ENCODE measurements at places on chromosomes 13 and 19. TPM values are rescaled to one million over a fixed set of nuclear protein-coding genes. Genes with fewer than 3 reads are reported as not detected.

The PSG11 gene
- 0.25 TPM for polyA plus RNA-seq

The TDRD12 gene
- polyA plus RNA-seq: not detected

The FOXO1 gene
- 1.4 TPM for polyA plus RNA-seq

The ZNF524 gene
- 2.6 TPM for polyA plus RNA-seq

The ZNF724 gene
- polyA plus RNA-seq: 4.2 TPM

The FAM216B gene
- not detected for polyA plus RNA-seq

The TUBB4A gene
- not detected for polyA plus RNA-seq

The LHFPL6 gene
- polyA plus RNA-seq: 52.9 TPM

The PRR36 gene
- not detected for polyA plus RNA-seq

- DNase-seq: peak; percentile 71
These were observed 6.7 kb upstream of the ZNF761 start for GRCh38 chr19:53424968-53425597.

DNA sequence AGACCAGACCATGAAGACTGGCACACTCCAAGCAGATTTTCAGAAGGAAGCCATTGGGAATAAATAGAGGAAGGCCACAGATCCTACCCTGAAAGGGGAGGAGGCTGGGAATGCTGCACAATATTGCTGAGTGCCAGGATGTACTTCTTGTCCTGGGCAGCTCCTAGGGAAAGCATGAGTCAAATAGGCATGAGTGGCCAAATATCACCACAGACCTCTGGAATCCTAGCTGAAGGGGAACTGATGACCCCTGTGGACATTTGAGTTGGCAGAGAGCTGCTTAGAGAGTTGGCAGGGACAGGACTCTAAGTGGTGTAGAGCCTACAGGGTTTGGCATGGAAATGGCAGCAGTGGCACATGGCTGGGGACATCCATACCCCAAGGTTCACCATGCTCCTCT lies 234.3 kb upstream of the TRPC4 start:
- DNase-seq: no peak

DNA sequence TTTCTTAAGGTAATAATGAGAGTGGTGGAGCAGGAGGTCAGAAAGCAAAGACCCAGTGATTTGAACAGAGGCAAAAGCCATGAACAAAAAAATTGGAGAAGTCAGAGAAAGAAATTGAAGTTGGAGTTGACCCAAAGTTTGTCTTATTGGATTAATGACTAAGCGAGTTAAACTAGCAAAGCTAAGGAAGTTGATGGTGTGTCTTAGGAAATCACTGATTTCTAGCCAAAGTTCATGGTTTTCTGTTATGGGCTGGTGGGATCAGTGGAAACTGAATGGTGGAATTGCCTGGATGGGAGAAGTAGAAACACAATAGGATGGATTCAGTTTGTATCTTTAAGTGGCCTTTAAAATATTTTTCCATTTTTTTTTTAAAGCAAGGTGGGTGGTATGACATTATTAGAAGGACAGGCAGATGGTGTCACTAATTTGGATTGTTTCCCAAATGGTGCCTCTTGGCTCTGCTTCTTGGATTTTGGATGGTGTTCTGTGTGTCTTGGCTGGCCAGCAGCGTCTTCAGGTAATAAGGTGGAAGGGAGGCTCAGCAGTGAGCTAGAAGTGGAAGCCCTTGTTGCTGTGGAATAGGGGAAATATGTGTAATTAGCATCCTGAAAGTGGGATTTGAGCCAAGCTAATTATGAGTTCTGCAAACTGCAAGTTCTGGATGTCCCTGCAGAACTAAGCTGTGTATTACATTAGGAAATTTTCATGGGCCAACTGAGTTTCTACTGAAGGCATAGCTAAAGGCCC lies 302.9 kb downstream of the LMO7 start:
- DNase-seq: peak; percentile 3

DNA sequence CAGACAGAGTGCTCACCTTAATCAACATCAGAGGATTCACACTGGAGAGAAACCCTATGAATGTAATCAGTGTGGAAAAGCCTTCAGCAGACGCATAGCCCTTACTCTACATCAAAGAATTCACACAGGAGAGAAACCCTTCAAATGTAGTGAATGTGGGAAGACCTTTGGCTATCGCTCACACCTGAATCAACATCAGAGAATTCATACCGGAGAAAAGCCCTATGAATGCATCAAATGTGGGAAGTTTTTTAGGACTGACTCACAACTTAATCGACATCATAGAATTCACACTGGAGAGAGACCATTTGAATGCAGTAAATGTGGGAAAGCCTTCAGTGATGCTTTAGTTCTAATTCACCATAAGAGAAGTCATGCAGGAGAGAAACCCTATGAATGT lies 18.3 kb downstream of the ZNF527 start:
- no peak for DNase-seq

- DNase-seq: peak; percentile 19
These were observed 4.9 kb downstream of the GSX1 start for GRCh38 chr13:27797228-27797624.

DNA sequence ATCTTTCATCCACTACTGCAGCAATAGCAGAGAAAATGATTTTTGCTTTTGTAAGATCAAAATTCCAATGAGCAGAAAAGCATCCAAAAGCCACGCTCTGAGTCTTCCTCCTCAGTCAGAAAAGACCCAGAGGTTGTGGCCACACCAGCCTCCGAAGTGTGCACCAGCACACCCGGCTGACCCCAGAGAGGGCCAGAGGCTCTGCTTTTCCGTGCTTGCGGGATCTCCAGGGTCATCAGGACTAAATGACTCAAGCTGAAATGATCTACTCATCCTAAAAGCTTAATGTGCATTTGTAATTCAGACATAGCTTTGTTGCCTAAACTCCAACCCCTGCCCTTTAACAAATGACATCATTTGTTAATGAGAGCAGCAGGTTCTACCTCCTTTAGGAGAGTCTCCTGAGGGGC lies 16.5 kb downstream of the RXFP2 start:
- peak; percentile 57 for DNase-seq

DNA sequence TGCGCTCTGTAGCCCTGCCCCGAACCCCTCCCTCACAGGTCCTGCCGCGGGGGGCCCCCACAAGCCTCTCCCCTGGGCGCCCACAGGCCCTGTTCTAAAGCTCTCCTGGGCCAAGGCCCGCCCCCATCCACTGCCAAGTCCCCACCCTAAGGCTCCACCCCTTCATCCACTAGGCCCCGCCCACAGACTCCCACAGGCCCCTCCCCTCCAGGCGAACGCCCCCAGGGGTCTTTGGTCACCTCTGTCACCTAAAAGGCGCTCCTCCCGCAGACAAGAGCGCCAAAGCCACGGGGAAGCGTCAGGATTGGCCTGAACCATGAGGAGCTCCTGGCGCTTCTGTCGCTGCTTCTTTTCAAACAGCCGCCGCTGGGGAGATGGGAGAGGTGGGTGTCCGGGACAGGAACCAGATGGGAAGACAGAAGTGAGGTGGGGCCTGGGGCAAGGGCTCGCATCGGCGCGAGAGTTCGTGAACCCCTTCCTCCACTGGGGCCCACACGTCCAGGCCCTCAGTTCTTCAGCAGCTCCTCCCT lies 2.3 kb downstream of the TULP2 start:
- peak; percentile 58 for DNase-seq

GRCh38 chr19:18995804-18996241 lies 37.5 kb downstream of the SUGP2 start:
- DNase-seq: peak; percentile 94

DNA sequence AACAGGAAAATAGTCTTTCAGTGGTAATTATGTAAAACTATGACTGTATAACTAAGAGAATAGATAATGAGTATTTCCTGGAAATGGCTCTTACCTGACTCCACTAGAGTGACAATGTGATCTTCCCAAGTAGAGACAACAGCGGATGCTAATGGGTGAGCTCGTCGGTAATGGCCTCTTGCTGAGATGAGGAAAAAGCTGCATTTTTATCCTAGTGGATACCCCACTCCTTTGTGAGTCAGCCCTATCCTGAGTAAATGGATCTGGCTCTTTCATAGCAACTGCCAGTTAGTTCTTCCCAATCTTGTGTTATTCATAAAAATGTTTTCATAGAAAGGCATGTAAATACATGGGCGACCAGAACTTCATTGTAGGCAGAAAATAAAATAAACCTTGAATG lies 299.5 kb downstream of the NALCN start:
- no peak for DNase-seq

DNA sequence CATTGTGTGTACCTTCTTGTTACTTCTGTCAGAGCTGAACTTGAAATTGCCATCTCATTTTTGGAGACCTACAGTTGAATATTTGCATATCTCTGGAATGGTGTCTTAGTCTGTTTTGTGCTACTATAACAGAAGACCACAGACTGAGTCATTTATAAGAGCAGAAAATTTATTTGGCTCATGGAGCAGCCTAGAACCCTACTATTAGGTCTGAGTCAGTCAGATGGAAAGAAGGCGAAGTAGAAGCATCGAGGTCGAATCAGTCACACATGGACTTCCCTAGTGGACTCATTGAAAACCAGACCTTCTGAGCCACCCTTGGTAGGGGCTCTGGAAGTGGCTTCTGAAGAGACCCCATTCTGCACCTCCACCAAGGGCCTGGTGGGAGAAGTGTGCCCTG lies 33.9 kb upstream of the TPT1 start:
- peak; percentile 54 for DNase-seq

- peak; percentile 33 for DNase-seq
These were observed 50.0 kb downstream of the PIN1 start for GRCh38 chr19:9885077-9885552.

DNA sequence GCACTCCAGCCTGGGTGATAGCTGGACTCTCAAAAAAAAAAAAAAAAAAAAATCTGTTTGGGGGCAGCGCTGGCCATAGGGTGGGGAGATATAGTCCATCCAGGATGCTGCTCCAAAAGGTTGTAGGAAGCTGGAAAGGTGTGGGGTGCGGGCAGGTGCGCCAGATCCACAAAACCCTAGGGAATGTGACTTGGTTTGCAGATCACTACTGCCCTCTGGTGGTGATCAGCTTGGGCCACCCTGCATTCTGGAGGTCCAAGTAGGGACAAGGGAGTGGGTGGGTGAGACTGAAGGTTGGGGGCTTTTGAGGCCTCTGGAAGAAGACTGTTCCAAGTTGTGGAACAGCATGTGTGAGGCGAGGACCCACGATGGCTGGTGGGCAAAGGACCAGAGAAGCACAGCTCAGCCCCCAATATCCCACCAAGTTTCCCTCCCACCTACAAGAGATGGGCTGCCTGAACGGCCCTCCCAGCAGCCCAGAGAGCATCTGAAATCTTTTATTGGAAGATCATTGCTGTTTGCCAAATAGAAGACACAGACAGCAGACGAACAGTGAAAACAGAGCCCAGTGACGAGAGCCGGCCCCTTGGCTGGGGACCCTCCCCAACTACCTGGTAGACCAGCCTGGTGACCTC lies 10.4 kb upstream of the TYK2 start:
- DNase-seq: peak; percentile 78

DNA sequence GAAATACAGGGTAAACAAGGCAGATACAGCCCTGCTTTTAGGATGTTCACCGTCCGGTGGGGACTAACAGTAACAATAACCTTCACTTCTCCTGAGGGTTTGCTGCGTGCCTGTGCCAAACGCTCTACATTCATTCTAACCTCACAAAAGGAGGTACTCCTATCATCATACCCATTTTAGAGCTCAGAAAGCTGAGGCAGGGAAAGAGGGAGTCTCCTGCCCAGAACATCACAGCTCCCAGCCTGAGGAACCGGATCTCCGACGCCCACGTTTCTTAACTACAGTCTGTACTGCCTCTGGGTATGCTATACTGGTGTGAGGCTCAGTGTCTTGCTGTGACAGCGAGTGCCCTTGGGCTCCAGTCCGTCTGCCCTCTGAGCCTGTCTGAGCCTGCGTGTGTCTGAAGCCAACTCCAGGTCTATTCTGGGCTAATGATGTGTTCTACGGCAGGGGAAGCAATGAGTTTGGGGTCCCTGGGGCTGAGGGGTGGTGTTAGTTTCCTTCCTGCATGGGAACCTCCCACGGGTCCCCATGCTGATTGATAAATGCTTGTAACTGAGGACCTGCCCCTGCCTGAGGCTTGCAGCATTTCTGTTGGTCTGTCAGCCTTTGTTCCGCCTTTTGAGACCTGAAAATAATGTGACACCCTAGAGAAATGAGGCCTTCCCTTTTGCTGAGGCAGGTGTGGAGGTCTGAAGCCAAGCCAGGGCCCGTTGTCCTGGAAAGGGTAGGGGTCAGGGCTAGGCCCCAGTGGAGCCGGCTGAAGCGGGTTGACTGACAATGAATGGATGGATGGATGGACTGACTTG lies 4.9 kb downstream of the LIPE start:
- no peak for DNase-seq

DNA sequence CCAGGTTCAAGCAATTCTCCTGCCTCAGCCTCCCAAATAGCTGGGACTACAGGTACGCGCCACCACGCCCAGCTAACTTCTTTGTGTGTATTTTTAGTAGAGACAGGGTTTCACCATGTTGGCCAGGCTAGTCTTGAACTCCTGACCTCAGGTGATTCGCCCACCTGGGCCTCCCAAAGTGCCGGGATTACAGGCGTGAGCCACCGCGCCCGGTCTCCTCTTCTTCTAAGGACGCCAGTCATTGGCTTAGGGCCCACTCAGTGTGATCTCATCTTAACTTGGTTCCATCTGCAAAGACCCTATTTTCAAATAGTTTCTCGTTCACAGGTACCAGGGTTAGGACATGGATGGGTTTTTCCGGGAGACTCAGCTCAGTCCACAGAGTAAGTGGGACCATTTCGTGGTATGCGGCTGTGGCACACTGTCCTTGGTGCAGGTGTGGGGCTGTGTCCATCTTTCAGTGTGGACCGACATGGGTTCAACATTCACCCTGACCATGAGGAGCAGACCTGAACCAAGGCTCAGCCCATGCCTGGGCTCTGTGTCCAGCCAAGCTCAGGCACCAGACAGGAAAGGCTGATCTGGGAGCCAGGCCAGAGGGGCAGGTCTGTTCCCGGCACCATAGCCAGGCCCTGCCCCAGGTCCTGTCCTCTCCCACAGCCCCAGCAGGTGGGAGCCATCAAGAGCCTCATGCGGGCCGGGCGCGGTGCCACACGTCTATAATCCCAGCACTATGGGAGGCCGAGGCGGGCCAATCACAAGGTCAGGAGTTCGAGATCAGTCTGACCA lies 2.8 kb upstream of the MKNK2 start:
- DNase-seq: no peak

DNA sequence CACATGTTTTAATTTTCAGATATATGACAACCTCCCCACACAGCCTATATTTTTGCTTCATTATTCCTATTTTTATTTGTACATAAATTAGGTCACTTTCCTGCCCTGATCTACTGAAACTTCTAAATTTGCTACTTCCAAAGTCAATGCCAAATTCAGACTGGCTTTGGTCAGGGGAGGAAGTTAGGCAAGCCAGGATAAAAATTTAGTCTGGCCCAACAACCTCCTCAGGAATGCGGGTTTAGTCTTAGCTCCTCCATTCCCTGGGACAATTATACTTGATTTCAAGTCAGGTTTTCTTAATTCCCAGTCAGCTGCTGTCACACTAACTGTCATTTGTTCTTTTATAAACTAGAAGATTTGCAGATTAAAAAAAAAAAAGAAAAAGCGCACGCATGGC lies 84.3 kb downstream of the TM9SF2 start:
- DNase-seq: peak; percentile 9

DNA sequence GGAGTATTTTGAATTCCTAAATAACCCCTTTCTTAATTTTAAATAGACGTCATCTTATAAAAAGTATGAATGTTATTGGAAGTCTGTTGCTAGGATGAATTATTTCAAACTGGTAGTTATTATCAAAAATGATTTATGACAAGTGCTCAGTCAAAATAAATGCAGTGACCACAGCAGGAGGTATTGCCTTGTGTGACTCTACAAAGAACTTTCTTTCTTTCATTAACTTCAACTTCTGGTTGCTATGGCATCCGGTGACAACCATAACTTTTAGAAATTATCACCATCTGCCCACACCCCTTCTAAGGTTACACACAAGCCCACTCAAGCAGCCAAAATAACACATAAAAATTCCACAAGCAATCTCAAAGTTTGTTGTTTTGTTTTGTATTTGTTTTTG lies 189.9 kb downstream of the DACH1 start:
- no peak for DNase-seq

- DNase-seq: no peak
These were observed 7.6 kb downstream of the SPC24 start for GRCh38 chr19:11148001-11148400.
